GM04503 (cell line): ENCODE measurements at places on chromosomes 2 and 18.

GRCh38 chr2:66577321-66578053, 142.6 kb downstream of the MEIS1 start:
- no peak for DNase-seq

DNA sequence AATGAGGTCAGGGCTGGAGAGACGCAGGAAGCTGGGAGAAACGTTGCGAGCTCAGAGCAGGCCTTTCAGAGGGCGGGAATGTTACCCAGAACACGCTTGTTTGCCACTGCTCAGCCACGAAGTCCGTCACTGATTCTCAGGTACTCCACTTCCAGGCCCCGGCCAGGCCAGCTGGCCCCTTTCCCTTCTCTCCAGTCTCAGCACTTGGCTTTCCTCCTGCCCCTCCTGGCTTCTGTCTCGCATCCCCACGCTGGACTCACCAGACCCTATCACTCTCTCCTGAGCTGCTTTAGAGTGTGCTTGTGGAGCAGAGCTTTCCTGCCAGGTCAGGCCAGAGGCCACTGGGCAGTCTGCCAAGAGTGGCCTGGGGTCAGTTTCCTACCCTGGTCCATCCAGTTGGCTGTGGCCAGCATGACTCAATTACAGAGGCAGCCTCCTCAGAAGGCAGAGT, 151.4 kb downstream of the TWIST2 start:
- no peak for DNase-seq

DNA sequence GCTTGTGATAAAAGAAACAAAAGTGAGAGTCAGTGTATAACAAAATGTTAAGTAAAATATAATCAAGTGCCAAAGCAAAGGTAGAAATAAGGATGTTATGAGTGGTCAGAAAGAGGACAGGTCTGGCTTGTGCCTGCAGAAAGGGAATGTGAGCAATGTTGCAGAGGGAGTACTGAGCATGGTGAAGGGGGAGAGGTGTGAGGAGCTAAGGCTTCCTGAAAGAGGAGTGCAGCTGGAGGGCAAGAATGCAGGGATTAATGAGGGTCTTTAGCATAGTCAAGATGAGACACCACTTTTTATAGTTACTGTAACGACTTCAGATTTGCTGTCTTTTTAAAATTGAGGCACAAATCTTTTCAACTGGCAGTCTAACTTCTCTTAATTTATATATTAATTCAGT, 22.0 kb upstream of the FIGN start:
- DNase-seq, result no peak

GRCh38 chr2:44826601-44827000, 114.9 kb upstream of the SIX3 start:
- DNase-seq, result no peak

- no peak for DNase-seq
Observed at GRCh38 chr2:81194581-81194980, 890.0 kb upstream of the LRRTM1 start.

DNA sequence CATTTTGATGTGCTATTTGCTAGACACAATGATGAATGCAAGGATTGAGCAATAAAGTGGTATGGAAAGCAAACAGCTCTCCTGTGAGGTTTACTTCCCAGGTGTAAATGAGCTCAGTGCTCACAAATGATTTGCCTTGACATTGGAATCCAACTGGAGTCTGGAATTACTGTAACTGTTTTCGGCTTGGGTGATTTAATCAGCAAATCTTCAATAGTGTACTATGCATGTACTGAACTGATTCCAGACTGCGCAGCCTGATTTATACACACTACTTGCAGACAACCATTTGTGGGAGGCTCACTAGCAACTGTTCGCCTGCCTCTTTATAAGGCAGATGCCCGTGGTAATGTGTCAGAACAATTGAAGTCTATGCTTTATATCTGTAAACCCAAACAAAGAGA, 27.9 kb upstream of the SOX11 start:
- DNase-seq, result no peak

- no peak for DNase-seq
Observed at GRCh38 chr2:15780912-15781574, 159.3 kb upstream of the MYCN start.
